ENCODE measurements at places on chromosomes 5 and 9.
A peak's percentile ranks its signal among the peaks of the same experiment; 100 is the strongest.

GRCh38 chr5:170216257-170216864, 16.4 kb upstream of the C5orf58 start:
- DNase-seq = peak; percentile 73

GRCh38 chr5:34663771-34664496, 7.8 kb downstream of the RAI14 start:
- no peak for DNase-seq

- no peak for DNase-seq
Measured at GRCh38 chr9:91839926-91840465, 110.0 kb downstream of the ROR2 start.

- DNase-seq = no peak
Measured at GRCh38 chr5:14603141-14603540, 21.5 kb downstream of the OTULINL start.

DNA sequence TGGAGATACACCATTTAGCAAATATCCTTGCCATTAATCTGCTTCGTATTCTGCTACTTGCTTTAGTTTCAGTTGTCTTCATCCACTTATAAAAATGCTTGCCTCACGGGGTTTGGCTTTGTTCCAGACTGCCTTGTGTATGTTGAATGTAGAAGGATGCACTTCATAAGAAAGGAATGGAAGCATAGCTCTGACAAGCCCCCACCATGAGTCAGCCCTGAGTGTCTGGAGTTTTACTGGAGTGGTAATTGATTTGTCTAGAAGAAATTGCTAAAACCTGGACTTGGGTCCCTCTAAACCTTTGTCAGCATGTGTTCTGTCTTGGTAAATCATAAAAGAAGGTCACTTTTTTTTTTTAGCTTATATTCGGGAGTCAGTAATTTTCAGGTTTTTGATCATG, 4.6 kb downstream of the TEX48 start:
- peak; percentile 41 for DNase-seq

- no peak for DNase-seq
Measured at GRCh38 chr5:115843444-115844130, 1.9 kb downstream of the AP3S1 start.

GRCh38 chr5:122067390-122067789, 10.7 kb downstream of the LOX start:
- no peak for DNase-seq

DNA sequence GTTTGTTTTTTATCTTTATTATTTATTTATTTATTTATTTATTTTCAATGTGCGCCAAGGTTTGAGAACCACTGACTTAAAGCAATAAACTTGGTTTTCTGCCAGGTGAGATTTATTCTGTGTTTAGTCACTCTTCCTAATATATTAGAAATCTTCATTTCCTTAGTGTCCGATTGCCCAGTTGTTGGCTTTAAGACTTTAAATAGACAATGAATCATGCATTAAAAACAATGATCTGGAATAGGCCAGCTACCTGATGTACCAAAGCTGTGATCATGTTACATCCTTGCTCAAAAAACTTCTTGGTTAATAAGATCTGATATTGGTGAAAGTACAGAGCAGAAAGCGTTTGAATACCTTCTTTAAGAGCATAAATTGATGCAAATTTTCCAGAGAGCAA, 52.1 kb upstream of the ERBIN start:
- DNase-seq = no peak

- no peak for DNase-seq
Measured at GRCh38 chr5:86964889-86965288, 302.8 kb upstream of the RASA1 start.

GRCh38 chr5:156339139-156339841, 12.3 kb downstream of the SGCD start:
- no peak for DNase-seq

- DNase-seq = no peak
Measured at GRCh38 chr9:119367683-119368075, 1.6 kb downstream of the BRINP1 start.

Measured in suppressor macrophage (primary cell).